Psoas muscle (tissue), 8 donors: ENCODE measurements at places on chromosomes 7 and 10. TPM values are rescaled to one million over a fixed set of nuclear protein-coding genes. Genes with fewer than 3 reads are reported as not detected.

DNA sequence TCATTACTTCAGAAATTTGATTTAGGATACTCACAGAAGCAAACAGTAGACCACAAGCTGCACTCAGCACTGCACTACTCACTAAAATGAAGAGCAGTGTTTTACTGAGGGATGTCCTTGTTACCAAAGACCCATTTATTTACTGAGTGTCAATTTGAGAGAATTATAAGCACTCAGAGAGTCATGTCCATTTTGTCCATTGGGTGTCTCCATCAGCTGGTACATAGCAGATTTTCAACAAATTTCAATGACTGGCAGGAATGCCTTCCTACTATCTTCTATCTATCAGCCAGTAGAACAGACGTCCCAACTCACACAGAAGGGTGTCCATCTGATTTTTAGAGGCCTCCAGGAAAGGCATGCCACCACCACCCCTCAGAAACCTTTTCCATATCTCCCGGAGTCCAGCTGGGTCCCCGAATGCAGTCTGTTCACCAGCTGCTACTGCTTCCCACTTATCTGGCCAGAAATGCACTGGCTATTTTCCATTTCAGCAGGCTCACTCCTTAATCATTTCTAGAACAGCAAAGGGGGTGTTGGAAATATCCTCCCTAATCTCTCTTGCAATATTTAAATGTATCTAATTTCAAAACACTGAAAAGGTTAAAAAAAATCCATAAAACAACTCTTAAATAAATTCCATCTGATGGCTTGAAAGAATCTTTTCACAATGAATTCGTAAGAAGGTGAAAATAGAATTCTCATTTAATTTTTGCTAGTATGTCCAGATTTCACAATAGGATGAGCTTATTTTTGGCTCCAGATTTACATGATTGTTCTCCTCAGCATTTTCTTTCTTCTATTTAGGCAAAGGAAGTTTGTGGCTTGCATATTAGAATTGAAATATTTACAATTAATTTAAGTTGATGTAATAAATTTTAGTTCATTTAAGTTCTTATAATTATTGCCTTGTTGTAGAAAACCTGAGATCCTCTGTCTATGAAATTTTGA, 1164.0 kb upstream of the CELF2 start:
- DNase-seq: no peak

PTN gene
- 0.32 TPM for total RNA-seq

GNGT1 gene
- not detected for total RNA-seq

YAE1 gene
- total RNA-seq: 10.2 TPM

PDK4 gene
- total RNA-seq: 585 TPM

ANKRD30A gene
- total RNA-seq: not detected

DNA sequence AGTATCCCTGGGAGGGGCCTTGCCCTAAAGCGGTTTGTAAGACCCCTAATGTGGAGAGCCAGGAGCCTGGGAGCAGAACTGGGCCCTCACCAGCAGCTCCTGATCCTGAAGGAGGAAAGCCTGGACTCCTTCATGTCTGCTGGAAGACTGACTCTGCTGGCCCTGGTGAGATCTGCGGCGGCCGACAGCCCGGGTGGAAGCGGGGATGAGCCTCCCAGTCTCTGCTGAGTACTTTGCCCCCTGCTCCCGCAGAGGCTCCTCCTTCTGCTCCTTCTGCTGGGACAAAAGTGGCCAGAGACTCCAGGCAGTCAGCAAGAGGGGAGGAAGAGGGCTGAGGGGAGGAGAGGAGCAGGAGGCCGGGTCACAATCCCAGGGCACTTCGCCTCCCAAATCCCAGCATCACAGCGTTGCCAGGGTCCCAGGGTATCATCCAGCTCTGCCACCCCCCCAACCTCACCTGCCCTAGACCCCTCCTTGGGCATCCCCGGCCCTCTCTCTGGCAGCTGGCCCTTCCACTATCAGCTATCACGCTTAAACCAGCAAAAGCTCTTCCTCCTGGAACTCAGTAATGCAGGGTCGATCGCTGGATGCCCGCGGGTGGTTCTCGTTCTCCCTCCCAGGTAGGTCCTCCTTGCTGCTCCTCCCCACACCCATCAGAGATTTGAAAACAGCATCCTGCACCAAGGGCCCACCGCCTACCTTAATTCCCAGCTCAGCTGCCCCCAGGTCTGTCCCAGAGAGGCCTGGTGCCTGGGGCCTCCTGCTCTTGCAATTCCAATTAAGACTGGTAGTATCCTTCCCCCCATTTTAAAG, 7.9 kb downstream of the TBATA start:
- DNase-seq: no peak

GRCh38 chr7:150363370-150363769, 5.3 kb upstream of the REPIN1 start:
- no peak for DNase-seq

DNA sequence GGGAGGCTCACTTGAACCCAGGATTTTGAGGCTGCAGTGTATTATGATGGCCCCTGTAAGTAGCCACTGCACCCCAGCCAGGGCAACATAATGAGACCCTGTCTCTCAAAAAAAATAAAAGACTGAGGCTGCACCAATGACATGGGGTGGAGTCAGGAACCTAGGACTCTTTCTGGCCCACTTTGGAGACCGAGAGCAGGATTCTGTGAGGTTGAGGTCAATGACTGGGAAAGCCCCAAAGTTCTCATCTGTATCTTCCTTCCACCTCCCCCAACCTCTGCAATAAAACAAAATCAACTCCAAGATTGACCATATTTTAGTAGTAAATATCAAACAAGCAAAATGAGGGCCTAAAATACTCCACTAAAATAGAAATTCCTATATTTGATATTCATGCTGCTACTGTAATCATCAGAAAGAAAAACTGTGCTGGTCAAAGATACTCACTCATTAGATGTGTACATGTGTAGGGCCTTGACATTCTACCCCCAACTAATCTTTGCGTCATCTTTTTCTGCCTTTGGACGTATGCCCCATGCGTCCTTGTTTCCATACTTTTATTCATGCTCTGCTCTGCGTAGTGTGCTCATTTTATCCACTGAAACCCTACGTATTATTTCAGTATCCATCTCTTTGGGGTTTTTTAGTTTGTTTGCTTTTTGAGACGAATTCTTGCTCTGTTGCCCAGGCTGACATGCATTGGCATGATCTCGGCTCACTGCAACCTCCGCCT, 23.8 kb downstream of the WBP1L start:
- DNase-seq: no peak

- DNase-seq: no peak
These were observed 23.4 kb downstream of the IRF5 start for GRCh38 chr7:128961030-128961659.

DNA sequence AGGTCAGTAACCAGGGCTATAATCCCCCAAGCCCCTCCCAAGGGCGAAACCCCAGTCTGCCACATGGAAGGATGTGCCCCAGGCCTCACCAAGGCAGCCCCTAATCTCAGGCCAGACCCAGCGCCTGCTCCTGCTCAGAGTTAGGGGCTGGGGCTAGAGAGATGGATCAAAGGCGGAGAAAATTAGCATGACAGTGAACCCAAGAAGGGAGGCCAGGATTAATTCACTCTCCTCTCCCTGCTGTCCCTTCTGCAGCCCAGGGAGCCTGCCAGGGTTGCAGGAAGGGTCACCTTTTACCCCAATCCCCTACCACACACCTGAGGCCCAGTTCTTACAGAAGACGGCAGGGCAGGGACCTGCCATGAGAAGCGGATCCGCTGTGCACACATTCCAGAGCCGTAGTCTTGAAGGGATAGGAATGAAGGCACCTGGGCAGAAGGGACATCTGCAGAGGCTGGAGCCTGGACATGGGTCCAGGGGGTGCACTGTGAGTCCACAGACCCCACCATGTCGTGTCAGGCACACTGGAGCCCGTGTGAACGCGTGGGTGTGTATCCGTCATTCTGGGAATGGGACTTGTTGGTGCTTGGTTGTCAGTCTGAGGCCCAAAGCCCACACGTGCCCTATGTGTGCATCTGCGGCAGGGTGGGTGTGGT, 11.9 kb upstream of the ZMIZ1 start:
- DNase-seq: peak; percentile 4

DNA sequence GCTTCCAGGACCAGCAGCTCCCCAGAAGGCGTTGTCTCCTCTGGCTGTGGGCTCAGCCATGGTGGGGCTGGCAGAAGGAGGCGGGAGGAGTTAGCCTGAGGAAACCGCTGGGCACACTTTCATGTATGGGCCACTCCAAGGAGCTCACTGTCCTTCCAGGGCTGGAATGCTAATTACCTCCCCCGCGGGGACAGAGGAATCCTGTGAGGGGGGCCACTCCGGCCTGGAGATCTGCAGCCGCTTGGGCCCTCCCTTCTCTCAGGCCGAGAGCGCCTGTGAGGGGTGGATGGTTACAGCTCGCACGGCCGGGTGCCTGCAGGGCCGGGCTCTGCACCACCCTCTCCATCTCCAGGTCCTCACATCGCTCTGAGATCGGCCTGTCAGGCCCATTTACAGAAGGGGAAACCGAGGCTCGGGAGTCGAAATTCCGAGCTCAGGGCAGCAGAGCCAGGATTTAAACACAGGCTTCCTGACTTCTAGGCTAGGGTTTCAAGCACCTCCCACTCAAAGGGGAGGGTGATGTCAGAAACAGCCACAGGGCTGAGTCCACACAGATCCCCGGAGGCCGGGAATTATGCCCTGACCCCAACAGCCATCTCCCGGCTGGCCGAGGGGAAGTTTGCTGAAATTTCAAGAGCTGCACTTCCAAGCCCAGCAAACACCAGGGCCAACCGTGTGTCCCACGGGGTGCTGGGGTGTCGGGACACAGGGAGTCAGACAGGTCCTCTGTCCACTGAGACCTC, 59.1 kb downstream of the PDGFA start:
- no peak for DNase-seq

SUN3 gene
- 0.54 TPM for total RNA-seq

DNA sequence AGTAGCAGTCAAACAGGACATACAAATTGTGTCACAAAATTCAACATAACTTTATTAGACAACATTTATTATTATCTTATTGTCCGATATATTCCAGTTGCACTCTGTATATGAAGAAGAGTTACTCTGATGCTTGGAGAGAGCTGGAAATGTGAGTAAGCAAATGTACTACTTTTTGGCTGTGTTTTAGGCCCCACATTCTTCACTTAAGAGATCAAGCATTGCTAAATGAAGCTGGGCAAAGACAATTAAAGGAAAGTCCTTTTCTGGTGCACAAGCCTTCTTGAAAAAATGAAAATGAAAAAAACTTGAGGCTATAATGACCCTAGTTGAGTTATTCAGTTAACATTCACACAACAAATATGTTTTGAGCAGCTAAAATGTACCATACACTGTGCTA, 26.1 kb downstream of the MYPN start:
- DNase-seq: no peak

- no peak for DNase-seq
These were observed 535.1 kb downstream of the INHBA start for GRCh38 chr7:41167836-41168235.

- DNase-seq: no peak
These were observed 36.8 kb upstream of the R3HCC1L start for GRCh38 chr10:98097616-98098015.

- no peak for DNase-seq
These were observed 188.7 kb downstream of the PPP1R9A start for GRCh38 chr7:95095966-95096540.

DNA sequence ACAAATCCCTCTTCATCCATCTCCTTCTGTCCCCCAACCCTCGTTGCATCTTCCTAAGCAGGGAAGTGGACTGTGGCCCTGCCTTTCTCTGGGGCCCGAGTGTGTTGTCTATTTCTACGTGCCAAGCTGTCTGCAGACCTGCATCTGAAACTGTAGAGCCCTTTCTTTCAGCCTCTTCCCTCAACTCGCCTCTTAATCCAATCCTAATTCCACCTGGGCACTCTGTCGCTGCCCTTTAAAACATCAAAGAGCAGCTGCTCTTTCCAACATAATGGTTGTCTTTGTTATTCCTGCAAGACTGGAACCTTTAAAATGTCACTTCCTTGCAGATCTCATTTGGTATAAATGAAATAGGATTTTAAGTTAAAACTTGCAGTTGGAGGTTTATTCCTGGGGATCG, 21.5 kb upstream of the ADAM12 start:
- no peak for DNase-seq

GRCh38 chr7:143147070-143147469, 15.2 kb downstream of the PIP start:
- no peak for DNase-seq

ZCCHC24 gene
- 52.8 TPM for total RNA-seq

RARRES2 gene
- total RNA-seq: 12.2 TPM

DDC gene
- 1.5 TPM for total RNA-seq

- peak; percentile 88 for DNase-seq
These were observed 3.1 kb upstream of the HOXA9 start for GRCh38 chr7:27168265-27168947.

GFRA1 gene
- total RNA-seq: 7.1 TPM

DNA sequence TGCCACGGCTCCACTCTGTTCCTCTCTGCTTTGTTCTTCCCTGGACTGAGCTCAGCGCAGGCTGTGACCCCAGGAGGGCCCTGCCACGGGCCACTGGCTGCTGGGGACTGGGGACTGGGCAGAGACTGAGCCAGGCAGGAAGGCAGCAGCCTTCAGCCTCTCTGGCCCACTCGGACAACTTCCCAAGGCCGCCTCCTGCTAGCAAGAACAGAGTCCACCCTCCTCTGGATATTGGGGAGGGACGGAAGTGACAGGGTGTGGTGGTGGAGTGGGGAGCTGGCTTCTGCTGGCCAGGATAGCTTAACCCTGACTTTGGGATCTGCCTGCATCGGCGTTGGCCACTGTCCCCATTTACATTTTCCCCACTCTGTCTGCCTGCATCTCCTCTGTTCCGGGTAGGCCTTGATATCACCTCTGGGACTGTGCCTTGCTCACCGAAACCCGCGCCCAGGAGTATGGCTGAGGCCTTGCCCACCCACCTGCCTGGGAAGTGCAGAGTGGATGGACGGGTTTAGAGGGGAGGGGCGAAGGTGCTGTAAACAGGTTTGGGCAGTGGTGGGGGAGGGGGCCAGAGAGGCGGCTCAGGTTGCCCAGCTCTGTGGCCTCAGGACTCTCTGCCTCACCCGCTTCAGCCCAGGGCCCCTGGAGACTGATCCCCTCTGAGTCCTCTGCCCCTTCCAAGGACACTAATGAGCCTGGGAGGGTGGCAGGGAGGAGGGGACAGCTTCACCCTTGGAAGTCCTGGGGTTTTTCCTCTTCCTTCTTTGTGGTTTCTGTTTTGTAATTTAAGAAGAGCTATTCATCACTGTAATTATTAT, 1.2 kb downstream of the CLDN4 start:
- no peak for DNase-seq

RAMP3 gene
- 9.9 TPM for total RNA-seq

DNA sequence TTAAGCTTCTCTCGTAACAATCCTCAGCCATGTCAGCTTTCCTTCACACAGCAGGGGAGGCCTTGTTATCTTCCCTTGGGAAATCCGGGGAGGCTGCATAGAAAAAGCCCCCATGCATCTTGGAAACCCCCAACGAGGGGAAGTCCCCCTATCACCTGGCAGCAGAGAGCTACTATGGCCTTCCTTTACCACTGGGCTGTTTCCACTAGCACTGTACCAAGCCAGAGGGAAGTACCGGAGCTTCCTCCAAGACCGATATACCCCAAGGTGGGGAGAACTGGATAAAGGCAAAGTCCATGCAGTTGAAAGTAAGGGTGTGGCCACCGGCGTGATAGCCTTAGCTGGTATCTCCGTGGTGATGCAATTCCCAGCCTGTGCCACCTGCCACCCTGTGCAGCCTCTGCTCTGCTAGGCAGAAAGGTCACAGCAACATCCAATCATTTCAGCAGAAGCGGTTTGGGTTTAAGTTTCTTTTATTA, 4.4 kb upstream of the CLIP2 start:
- DNase-seq: no peak

CPED1 gene
- total RNA-seq: 12.0 TPM

ASB10 gene
- 29.6 TPM for total RNA-seq
